ENCODE measurements at places on chromosomes 5 and 9.

DNA sequence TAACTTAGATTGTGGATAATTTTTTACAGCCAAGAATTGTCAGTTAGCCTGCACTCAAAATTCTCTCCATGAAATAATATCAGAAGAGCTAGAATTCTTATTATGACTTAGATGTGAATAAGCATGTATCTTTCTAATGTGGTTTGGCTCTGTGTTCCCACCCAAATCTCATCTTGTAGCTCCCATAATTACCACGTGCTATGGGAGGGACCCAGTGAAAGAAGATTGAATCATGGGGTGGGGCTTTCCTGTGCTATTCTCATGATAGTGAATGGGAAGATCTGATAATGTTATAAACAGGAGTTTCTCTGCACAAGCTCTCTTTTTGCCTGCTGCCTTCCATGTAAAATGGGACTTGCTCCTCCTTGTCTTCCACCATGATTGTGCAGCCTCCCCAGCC, 176.8 kb downstream of the MAT2B start:
- DNase-seq = no peak

- no peak for DNase-seq
These were observed 25.9 kb upstream of the ALDH1A1 start for GRCh38 chr9:72978744-72979143.

GRCh38 chr9:133127340-133127981, 6.4 kb upstream of the RALGDS start:
- no peak for DNase-seq

DNA sequence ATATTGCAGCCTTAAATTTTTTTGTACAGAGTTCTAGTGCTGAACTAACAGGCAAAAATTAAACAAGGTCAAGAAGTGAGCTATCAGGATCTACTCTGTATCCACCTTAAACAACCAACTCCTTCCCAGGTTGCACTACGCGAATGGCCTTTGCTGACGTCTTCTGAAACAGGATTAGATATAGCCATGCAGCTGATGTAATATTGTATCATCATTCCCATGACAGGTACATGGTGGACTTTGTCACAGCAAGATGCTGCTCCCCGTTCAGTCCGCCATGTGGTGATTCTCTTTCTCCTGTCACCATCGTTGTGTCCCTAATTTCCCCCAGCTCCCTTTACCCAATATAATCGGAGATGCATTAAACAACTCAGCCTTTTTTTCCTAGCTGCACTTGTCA, 328.9 kb downstream of the DEPDC1B start:
- DNase-seq = no peak

DNA sequence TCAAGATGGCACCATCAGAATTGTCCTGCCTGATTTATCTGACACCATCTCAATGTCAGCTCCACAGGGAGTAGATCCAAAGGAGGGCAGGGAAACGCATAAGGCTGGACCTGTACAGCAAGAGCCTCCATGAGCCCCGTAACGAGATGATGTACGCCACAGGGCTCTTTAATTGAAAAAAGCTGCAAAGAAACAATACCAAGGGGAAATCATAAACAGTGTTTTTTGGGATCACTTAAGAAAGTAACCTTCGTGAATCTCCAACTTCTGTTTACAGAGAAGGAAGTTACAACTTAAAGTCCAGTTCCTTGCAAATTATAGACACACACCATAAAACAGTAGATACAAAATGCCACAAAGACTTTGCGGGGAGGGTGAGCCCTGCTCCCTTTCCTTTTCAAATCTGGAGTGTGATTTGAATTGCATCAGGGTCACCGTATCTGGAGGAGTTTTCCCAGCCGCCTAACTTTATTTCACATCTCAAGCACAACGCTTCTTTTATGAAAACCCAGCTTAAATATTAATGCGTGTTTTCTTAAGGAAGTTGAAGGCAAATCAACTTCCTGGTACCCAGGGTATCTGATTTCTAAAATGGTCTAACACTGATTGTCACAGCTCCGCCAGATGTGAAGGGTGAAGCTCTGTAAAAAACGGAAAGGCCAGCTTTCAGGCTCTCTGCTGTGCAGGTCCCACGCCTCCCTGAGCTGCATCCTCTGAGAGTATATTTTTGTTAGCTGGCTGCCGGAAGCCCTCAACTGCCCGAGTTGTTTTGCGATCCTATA, 88.9 kb downstream of the EBF1 start:
- no peak for DNase-seq

DNA sequence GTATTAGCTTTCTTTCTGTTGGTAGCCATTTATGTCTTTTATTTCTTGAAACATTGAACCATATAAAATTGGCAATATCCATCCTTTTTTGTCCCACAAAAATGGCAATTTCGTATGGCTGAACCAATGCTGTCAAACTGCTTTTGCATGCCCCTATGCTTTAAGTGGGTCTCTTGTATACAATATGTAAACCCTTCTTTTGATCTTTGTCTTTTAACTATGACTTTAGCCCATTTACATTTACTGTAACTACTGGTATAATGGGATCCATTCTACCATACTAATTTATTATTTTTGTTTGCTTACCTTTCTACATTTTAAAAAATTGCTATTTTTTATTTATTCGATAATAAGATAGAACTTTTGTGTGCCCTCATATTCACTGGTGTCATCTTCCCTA, 93.4 kb downstream of the TENT4A start:
- no peak for DNase-seq

DNA sequence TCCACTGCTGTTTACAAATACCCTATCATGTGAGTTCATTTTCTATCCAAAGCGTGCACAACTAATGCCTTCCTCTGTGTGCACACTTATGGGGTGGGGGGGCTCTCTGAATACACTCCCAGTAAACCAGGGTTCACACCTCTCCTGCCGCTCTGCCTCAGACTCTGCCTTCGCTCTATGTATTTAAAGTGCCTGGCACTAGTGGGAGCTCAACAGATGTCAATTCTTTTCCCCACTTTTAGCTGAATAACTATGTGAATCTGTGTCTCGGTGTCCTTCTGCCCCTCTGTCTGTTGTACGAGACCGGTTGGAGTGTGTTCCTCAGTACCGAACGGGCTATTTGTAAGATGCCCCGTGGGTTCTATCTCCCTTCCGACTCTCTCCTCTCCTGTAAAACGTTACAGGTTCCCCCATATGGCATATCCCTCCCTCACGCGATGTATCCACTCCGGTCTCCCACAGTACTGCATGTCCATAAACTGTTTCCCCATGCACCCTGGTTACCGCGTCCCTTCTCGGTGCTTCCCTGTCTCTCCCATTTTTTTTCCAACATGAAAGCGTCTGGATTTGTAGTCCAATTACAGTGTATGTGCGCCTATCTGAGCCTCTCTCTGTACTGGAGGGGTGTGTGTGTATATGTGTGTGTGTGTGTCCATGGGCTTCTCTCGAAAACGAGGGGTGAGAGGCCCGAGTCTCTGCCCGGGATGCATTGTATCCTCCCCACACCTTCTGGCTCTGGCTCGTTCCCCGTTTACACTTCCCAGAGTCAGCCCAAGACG, 1.6 kb downstream of the ELL2 start:
- DNase-seq = no peak

GRCh38 chr5:88979244-88979643, 96.3 kb upstream of the MEF2C start:
- no peak for DNase-seq

DNA sequence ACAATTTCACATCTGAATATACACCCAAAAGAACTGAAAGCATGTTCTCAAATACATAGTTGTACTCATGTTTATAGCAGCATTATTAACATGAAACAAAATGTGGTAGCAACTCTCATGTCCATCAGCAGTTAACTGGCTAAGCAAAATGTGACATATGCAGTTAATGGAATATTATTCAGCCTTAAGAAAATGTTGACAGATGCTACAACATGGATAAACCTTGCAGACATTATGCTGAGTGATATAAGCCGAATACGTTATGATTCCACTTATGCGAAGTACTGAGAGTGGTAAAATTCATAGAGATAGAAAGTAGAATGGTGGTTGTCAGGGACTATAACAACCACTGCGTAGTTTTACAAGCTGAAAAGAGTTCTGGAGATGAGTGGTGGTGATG, 1469.0 kb upstream of the ACO1 start:
- DNase-seq = no peak

DNA sequence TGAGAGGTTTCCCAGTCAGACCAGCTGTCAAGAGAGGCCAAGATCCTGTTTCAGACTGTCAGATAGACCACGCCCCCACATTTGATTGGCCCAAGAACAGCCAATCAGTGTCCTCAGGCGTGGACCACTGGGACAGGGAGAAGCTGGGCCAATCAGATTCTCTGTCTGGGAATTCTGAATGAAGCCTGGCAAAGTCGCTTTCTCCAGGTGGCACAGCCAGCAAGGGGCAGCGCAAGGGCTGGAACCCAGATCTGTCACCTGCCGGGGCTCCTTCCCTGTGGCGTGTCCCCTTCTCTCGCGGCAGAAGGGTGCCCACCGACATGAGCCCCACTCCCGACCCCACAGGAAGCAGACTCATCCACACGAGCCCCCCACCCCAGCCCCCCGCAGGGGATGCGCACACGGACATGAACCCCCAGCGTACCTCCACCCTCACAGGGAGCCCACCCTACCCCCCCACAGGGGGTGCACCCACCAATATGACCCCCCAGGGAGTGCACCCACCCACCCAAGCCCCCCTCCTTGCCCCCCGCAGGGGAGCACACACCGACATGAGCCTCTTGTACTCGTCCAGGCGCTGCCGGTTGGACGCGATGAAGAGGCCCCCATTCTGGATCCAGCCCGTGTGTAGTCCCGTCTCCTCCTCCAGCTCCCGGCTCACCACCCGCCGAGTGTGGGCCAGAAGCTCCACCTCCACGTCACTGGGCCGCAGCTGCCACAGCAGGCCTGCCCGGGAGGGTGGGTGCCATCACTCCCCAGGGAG, 6.1 kb downstream of the SARDH start:
- DNase-seq = peak; percentile 94

- DNase-seq = no peak
These were observed 35.0 kb downstream of the ERGIC1 start for GRCh38 chr5:172868924-172869591.

DNA sequence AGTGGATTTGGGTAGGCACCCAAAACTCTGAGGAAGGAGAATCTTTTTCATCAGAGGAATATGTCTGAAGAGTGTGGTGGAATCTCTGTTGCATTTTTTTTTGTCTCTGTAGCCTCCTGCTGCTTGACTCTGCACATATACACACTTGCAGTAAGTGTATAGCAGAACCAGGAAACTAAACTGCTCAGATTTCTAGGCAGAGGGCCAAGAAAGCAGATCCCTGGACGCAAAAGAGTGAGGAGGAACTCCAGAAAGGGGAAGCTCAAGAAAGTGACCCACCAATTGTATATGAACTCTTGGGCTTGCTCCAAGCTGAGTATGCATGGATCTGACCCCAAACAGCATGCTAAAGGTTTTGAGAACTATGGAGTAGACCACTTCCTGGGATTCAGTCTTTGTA, 181.8 kb downstream of the GADD45G start:
- no peak for DNase-seq

GRCh38 chr5:136067422-136067821, 38.6 kb downstream of the TGFBI start:
- DNase-seq = no peak

- DNase-seq = no peak
These were observed 664.3 kb upstream of the EDIL3 start for GRCh38 chr5:85049020-85049419.

GRCh38 chr5:172661526-172661925, 20.5 kb downstream of the NEURL1B start:
- no peak for DNase-seq

DNA sequence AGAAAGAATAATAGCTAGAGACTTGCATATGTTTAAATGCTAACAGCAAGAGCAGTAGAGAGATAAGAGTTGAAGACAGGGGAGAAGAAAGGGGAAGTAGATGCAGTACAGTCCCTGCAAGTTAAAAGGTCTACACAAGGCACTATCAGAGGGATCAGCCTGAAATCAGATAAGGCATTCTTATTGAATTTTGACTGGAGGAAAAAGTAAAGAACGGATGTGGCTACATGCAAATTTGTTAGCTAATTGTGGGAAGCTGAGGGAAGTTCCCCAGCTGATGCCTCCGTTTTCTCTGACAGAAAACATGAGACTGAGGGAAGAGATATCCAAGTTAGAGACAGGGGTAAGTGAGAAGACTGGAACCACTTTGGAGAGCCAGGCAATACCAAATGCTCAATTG, 12.9 kb upstream of the RHOBTB3 start:
- DNase-seq = no peak

DNA sequence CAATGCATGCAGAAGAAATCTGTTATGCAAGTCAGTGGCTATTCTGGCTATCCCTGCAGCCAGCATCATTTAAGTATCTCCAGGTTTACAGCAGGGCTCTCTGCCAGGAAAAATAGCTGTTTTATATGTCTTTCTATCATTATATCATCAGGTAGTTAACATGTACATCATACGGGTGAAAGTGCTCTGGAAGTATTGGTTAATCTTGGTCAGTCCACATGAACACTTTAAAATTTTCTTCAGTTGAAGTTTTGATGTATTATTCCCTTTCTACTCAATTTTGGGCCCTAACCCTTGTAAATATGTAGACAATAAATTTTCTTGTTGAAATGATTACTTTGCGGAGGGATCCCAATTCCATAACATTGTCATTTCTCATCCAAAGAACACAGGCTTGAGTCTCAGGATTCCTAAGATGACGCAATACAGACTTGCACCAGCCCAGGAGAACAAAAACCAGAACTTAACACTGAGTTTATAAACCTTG, 67.5 kb downstream of the SEMA6A start:
- no peak for DNase-seq

- DNase-seq = no peak
These were observed 39.7 kb downstream of the BNC2 start for GRCh38 chr9:16830806-16831205.

- DNase-seq = no peak
These were observed 76.8 kb downstream of the ZDHHC21 start for GRCh38 chr9:14616188-14616982.

DNA sequence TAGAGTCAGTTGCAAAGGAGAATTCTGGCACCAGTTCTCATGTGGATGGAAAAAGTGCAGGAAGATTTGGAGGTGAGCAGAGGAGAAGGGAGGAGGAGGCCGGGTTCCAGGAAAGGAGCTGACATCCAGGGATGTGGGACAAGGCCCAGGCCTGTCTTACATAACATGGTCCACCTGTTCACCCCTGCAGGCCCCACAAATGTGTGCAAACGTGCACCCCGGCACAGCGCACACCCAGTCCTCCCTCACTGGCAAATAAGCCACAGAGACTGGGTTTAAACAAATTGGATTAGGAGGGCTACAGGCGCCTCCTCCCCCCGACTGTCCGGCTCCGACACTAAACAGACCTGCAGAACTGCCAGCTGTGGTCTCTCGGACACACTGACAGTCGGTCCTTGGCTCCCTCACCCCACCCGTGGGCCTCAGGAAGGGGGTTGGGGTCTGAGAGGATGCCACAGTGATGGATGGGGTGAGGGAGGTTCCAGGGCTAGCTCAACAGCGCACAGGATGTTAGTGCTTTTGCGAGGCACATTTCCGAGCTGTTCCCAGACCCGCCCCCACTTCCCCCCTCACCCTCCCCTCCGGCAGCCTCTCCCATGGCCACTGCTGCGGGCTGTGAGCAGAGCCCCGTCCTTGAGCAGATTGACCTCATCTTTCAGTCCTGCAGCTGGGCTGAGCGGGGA, 43.4 kb upstream of the IL17B start:
- DNase-seq = no peak

DNA sequence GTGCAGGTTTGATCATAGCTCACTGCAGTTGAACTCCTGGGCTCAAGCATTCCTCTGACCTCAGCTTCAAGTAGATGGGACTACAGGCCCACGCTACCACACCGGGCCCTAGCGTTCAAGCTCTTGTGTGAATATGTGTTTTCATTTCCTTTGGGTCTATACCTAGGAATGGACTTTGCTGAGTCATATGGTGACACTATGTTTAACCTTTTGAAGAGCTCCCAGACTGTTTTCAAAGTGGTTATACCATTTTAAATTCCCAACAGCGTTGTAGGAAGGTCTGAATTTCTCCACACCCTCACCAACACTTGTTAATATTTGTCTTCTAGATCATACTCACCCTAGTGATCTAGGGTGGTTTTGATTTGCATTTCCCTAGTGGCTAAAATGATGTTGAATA, 33.5 kb downstream of the FAF2 start:
- DNase-seq = no peak
